Stimulated activated CD4-positive, alpha-beta T cell treated with anti-CD3 and anti-CD28 coated beads, Interleukin-15, amount 100 ng/mL, for 48 hours (primary cell): ENCODE measurements at places on chromosomes 11 and 22.

DNA sequence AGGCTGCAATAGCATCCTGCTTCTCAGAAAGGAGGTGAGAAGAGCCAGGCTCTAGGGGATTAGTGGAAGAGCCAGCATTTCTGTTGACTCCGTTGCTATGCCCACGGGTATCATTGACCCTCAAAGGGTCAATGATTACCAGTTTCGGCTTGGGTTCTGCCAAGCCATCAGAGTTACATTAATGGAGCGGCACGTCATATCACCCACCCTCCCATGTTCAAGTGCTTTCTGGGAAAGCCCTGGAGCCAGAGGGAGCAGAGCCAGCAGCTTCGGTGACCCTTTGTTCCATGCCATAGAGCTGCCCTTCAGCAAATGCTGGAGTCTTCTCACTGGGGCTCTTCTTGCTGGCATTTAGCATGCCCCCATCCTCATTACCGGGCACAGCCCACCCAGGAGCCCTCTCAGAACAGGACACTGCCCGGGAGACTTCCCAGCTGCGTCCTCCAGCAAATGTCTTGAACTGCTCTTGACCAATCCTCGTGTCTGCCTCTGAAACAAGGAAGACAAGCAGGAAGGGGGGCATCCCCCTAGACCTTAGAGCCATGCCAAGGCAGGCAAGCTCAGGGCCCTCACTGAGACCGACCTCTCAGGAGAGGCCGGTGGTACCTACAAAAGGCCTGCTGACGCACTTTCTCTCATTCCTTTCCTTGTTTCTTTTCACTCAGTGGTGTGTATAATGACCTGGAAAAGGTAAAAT lies 14.6 kb downstream of the KCNJ1 start:
- no peak for DNase-seq

DNA sequence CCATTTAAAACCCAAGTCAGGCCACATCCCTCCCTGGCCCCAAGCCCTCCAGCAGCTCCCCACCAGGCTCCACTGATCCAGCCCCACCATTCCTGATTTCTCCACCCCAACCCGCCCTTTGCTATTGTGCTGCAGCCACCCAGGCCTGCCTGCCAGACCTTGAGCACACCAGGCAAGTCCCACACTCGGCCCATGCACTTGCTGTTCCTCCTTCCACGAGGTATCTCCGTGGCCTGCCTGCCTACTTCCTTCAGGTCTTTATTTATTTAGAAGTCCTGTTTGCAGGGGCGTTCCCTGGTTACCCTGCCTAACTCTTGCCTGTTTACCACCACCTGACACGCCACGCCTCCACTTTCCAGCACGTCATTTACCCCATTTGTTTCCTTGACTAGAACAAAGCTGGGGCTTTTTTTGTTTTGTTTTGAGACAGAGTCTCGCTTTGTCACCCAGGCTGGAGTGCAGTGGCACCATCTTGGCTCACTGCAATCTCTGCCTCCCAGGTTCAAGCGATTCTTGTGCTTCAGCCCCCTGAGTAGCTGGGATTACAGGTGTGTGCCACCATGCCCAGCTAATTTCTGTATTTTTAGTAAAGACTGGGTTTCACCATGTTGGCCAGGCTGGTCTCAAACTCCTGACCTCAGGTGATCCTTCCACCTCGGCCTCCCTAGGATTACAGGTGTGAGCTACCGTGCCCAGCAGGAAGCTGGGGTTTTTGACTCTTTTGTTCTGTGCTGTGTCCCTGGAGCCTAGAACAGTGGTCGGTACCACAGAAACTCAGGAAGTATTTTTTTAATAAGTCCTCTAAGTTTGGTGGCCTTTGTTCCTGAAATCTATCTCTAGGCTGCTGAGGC lies 6.7 kb downstream of the CENPM start:
- DNase-seq: peak; percentile 95

DNA sequence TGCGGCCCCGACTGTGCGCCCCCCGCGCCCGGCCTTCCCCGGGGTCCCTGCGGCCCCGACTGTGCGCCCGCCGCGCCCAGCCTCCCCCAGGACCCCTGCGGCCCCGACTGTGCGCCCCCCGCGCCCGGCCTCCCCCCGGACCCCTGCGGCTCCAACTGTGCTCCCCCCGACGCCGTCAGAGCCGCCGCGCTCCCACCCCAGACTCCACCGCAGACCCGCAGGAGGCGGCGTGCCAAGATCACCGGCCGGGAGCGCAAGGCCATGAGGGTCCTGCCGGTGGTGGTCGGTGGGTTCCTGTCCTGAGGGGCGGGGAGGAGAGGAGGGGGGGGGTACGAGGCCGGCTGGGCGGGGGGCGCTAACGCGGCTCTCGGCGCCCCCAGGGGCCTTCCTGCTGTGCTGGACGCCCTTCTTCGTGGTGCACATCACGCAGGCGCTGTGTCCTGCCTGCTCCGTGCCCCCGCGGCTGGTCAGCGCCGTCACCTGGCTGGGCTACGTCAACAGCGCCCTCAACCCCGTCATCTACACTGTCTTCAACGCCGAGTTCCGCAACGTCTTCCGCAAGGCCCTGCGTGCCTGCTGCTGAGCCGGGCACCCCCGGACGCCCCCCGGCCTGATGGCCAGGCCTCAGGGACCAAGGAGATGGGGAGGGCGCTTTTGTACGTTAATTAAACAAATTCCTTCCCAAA lies 3.1 kb downstream of the DRD4 start:
- no peak for DNase-seq

DNA sequence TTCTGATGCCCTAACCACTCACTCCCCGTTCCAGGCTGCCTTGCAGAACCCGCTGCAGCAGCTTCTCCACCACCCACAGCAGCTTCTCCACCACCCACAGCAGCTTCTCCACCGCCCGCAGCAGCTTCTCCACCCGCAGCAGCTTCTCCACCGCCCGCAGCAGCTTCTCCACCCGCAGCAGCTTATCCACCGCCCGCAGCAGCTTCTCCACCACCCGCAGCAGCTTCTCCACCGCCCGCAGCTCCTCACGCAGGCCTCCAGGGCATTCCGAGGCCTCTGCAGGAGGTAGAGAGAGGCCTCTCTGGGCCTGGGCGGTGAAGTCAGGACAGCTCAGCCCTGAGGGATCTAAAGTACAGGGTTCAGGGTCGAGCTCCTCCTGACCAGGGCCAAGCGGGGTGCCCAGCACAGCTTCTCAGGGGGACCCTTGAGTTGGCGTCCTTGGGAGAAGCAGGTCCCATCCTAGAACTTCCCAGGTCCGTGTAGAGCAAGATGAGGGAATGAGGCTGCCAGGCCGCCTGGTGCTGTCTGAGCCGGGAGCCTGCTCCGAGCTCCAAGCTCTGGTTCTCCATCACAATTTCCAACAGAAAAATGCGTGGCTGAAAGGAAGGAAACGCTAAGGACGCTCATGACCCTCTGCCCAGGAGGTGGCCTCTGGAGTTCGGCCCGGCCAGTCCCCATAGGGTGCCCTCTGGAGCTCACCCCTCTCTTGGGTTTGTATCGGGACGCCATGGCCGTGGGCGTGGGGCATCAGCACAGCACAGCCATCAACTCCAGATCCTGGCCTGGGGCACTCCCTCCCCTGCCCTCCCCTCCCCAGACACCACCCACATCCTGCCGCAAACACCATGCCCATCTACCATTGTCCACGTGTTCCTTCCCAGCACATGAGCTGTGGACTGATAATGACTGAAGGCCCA lies 528.6 kb downstream of the BRD1 start:
- no peak for DNase-seq

DNA sequence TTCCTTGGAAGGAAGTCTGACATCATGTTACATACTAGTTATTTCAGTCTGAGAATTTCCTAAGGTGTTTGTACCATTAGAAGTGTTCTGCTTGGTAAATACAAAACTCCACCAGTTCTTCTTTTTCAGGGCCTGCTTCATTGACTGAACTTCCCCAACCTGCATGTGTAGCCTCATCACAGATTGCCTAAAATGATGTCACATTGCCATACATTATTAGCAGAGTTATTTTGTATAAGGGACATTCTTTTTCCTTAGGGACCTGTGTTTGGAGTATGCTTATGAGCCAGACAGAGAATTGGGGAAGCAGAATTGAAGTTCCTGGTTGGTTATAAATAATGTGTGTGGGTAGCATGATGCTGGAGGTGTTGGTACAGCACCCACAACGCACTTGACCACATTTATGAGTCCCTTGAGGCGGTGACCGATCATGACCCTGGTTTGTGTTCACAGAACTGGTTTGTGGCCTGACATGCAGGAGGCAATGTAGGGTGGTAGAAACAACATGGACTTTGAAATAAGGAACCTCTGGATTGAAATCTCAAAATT lies 16.4 kb upstream of the MMP7 start:
- no peak for DNase-seq

- DNase-seq: peak; percentile 31
Observed at GRCh38 chr11:118398791-118399559, 2.4 kb upstream of the ATP5MG start.

- no peak for DNase-seq
Observed at GRCh38 chr11:117075186-117075585, 23.0 kb downstream of the SIK3 start.

- DNase-seq: no peak
Observed at GRCh38 chr22:39739338-39740027, 154.1 kb downstream of the ENTHD1 start.

DNA sequence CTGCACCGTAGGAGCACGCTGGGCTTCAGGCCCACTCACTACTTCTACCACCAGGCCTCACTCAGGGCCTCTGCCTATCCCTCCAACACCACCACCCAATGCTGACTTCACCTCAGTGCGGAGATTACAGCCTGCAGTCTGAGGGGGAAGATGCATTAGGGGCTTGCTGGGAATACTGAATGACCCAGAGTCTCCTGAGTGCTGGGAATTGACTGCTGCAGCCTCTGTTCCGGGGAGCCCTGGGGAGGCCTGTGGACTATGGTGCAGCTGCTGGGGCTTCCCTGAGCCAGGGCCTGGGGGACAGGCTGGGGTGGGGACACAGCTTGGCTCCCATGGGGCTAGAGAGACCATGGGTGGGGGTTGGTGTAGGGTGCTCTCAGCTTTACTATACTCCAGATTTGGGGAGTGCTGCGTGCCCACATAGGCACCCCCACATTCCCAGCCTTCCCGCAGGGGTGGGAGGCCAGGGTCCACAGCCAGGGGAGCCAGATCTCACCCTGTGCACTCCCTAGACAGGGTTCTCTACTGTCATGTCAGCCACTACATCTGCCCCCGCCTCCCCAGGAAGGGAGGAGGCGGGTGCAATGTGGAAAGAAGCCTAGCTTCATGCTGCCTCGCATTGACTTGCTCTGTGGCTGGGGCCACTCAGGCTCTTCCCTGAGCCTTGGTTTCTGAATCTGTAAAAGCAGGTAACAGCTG lies 44.4 kb downstream of the GDPD5 start:
- no peak for DNase-seq

- DNase-seq: no peak
Observed at GRCh38 chr11:120121914-120122473, 15.9 kb downstream of the TRIM29 start.

- DNase-seq: no peak
Observed at GRCh38 chr22:30947173-30947815, 21.3 kb downstream of the MORC2 start.

DNA sequence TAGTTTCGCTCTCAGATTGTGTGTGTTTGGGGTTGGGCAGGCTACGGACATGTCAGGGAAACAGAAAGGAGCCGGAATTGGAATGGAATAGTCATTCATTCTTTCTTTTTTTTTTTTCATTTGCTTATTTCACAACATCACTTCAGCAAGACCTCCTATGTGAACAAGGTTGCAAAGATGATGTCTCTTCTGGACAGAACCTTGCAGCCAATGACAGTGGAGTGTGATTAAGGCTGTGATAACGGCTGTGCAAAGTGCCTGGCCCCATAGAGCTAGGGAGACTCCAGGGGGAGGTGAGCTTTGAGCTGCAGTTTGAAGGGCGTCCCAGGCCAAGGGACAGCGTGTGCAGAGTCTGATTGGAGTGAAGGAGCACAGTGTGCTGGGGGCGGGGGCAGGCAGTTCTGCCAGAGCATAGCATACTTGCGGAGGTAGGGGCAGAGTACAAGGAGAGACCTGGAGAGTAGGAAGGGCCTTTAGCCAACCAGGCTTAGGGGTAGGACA lies 3.4 kb downstream of the TIGD3 start:
- no peak for DNase-seq

GRCh38 chr11:10415817-10416392 lies 39.2 kb upstream of the AMPD3 start:
- DNase-seq: no peak

GRCh38 chr11:69498614-69499175 lies 17.2 kb downstream of the LINC01488 start:
- DNase-seq: no peak

DNA sequence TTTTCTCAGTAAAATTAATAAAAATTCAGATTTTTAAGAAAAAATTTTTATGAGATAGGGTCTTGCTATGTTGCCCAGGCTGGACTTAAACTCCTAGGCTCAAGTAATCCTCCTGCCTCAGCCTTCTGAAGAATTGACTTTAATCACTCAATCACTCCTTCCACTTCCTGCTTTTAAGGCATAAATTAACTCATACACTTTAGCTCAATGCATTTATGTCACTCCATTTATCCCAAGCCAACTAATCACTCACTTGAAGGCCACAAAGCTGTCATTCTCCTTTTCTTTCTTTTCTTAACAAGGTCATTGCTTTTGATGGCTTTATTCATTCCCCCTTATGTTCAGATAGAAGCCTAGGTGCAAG lies 877 bp downstream of the ALG9 start:
- DNase-seq: no peak

DNA sequence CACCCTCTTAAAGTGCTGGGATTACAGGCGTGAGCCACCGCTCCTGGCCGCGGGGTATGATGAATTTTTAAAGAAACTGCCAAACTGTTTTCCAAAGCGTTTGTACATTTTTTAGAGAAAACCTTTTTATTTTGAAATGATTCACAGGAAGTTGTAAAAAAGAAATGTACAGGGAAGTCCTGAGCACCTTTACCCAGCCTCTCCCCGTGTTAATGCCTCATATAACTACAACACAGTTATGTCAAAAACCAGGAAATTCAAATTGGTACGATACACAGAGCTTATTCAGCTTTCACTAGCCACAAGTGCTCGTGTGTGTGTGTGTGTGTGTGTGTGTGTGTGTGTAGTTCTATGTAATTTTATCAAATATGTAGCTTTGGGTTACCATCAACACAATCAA lies 7.0 kb upstream of the FAM118A start:
- no peak for DNase-seq

DNA sequence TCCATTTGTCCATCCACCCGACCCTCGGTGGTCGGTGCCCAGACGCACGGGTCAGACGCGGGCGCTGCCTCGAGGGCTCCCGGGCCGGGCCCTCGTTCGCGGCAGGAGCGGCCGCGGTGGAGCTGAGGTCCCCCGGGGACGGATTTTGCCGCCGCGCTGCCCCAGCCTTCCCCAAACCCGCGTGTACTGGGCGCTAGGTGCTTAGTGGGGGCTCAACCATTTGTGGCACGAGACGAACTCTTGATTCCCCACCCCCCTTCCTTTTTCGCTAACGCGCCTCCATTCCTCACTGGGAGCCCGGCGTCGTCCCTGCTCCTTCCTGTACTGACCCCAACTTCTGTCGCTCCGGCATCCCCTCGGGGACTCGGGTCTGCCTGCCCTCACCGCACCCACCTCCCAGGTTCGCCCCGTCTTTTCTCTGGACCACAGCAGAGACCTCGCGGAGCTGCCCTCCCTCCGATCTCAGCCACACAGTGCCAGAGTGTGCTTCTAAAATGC lies 789 bp upstream of the CBX7 start:
- DNase-seq: no peak
